Caki2 (cell line): ENCODE measurements at places on chromosomes 3 and 15.

DNA sequence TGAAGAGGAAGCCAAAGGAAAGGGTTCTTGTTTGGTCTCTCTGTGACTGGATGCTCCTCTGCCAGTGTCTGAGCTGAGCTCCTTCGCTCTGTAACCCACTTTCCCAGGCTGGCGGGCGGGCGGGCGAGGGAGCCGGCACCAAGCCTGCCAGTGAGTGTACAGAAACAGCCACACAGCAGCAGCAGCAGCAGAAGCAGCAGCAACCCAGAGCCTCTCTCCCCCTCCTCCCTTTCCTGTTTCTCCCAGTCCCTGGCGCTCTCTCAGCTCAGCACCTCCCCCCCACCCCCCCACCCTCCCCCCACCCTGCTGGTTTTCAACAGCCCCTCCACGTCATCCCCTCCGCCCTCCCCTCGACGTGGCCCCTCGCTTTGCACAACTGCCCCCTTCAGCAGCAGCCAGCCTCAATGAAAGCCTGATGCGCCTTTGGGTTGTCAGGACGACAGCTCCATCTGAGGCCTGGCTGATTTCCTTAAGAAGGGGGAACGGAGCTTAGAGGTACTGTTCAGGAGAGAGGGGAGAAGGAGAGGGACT, at the start of gene LSAMP:
Gene LSAMP, minus strand, starts transcription at position 177 of the 531 bp plus-strand sequence.
- DNase-seq = no peak

DNA sequence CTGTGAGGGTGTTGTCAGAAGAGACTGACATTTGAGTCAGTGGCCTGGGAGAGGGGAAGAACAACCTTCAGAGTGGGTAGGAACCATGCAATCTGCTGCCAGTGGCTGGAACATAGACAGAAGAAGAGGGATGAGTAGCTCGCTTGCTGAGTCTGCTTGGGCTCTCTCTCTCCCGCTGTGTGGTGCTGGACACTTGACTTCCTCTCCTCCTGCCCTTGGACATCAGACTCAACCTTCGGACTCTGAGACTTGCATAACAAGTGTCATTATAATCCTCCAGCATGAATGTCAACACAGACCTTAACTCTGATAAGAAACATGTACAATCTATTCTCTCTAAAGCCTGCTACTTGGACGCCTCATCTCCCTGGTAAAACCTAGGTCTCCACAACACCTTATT, 5.9 kb upstream of the NMD3 start:
- DNase-seq = no peak

DNA sequence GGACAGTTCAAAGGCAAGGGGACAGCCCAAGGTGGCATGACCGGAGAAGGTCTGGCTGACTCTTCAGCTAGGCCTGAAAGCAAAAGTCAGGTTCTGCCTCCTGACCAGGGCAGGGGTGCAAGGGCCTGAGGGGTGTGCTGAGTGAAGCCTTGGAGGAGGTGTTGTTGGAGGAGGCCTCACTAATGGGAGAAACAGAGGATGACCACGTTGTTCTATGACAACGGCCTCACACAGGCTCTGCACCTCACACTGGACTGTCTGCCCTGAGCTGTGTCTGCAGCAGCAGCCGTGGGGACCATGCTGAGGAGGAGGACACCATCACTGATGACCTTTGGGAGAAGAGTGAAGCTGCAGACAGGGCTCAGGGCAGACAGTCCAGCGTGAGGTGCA, 116.9 kb upstream of the ABHD17C start:
- no peak for DNase-seq

- DNase-seq = no peak
Observed at GRCh38 chr3:42711491-42712343, 9.1 kb upstream of the HHATL start.

GRCh38 chr3:73727117-73727821, 102.5 kb upstream of the PDZRN3 start:
- DNase-seq = no peak

- DNase-seq = peak; percentile 79
Observed at GRCh38 chr3:128075522-128076482, 23.6 kb downstream of the SEC61A1 start.

- DNase-seq = no peak
Observed at GRCh38 chr3:58035524-58036255, 27.5 kb downstream of the FLNB start.

- DNase-seq = no peak
Observed at GRCh38 chr15:58529041-58529440, 97.2 kb downstream of the LIPC start.

DNA sequence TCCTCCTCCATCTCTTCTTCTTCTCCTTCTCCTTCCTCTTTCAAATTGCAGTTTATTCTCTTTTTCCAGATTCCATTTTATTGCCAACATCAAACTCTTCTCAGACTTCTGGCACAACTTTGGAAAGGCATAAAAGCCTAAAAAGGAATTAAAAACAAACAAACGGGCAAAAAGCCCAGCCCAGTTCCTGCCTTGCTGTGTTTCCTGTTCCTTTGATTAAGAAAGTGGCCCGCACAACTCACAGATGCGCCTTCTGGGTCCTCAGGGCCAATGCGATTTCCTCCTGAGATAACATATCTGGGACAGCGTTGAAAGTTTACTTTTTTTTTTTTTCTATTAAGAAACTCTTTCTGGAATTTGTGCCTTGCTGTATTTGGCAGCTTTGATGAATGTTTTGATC, 158.7 kb upstream of the UBE3A start:
- no peak for DNase-seq

- DNase-seq = no peak
Observed at GRCh38 chr15:62254137-62254934, 89.3 kb upstream of the C2CD4B start.

DNA sequence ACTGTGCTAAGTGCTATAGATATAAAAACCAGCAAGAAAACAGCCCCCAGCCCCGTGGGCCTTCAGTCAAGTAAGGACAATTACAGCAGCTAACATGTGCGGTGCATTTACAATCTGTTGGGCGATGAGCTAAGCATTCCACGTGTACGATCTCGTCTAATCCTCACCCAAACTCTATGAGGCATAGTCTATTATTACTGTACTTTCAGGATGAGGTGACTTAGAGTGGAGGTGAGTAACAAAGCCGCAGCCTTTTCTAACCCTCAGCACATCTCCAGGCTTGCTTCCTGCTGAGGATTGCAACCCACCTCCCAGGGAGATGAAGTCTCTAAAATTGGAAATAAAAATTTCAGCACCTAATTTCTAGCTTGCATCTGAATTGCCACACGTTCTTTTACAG, 53.2 kb upstream of the MCF2L2 start:
- no peak for DNase-seq

DNA sequence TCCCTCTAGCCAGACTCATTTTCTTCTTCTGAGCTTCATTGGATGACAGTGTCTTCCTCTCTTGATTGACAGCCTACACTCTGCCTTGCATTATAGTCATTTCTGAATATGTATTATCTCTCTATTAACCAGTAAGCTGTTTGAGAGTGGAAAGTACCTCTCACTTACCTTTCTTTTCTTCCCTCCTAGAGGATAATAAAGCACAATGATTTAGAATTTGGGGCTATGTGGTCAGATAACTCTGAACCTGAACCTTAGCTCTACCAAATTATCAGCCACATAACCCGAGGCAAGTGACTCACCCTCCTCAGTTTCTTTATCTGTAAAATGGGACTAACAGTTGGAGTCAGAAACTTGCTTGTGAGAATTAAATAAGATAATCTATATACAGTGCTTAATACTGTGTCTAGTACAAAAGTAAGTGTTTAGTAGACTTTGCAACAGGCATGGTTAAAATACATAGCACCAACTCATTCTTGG, 331.8 kb upstream of the TBL1XR1 start:
- no peak for DNase-seq
